ENCODE measurements at places on chromosomes 4 and X. TPM values are rescaled to one million over a fixed set of nuclear protein-coding genes. Genes with fewer than 3 reads are reported as not detected.

DNA sequence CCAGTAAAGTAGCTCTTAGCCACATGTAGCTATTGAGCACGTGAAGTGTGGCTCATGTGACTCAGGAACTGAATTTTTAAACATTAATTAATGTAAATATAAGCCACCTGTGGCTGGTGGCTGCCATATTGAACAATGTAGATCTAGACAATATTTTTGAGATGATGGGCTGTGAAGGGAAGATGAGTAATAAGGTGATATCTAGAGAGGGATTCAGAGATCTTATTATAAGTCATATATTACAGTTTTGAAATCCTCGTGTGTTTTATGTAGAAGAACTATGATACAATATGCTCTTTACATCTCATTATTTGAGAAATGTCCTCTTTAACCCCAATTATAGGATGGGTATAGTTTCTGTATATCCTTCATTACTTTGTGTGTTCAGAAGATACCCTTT, 5.6 kb downstream of the GAR1 start:
- no peaks in the 10 kb centered on the region for H3K27me3 ChIP-seq
- H3K4me1 ChIP-seq: peaks cover 9% of the 10 kb centered on the region
- no peak overlapping the region for H3K4me3 ChIP-seq
- H3K27ac ChIP-seq: no peak overlapping the region

- H3K27ac ChIP-seq: peak overlapping the region; percentile 89
- peak; percentile 77 for DNase-seq
- H3K27me3 ChIP-seq: no peaks in the 10 kb centered on the region
- no peaks in the 10 kb centered on the region for H3K36me3 ChIP-seq
- peak overlapping the region; percentile 31 for H3K4me3 ChIP-seq
Measured at GRCh38 chr4:24794480-24794879, 893 bp upstream of the SOD3 start.

- no peak for DNase-seq
- H3K27ac ChIP-seq: no peak overlapping the region
- no peaks in the 10 kb centered on the region for H3K4me1 ChIP-seq
- H3K36me3 ChIP-seq: no peaks in the 10 kb centered on the region
- H3K27me3 ChIP-seq: no peaks in the 10 kb centered on the region
Measured at GRCh38 chrX:12446342-12447075, 308.2 kb downstream of the FRMPD4 start.

- H3K4me1 ChIP-seq: no peaks in the 10 kb centered on the region
- no peaks in the 10 kb centered on the region for H3K27me3 ChIP-seq
- H3K27ac ChIP-seq: no peak overlapping the region
- H3K36me3 ChIP-seq: no peaks in the 10 kb centered on the region
Measured at GRCh38 chr4:19880206-19880605, 371.5 kb upstream of the SLIT2 start.

DNA sequence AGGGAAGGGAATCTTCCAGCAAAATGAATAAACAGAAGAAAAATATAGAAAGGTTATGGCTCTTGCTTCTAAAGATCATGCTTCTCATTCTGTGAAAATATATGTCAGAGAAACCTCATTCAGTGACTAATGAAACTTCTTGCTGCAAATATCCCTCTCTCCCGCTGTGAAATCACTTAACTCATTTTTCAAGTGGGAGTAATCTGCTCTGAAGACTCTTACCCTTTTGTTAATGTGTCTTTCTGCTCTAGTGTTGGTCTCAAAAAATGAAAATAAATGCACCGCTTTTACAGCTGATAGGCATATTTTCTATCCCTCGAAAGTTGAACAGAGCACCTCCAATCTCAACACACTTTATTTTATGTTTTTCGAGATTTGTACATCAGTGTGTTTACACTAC, 252.3 kb downstream of the NLGN4X start:
- DNase-seq: no peak
- H3K27ac ChIP-seq: no peak overlapping the region
- no peak overlapping the region for H3K4me3 ChIP-seq
- no peaks in the 10 kb centered on the region for H3K27me3 ChIP-seq

- H3K4me1 ChIP-seq: no peaks in the 10 kb centered on the region
- DNase-seq: no peak
- no peak overlapping the region for H3K27ac ChIP-seq
- H3K27me3 ChIP-seq: no peaks in the 10 kb centered on the region
- no peaks in the 10 kb centered on the region for H3K36me3 ChIP-seq
Measured at GRCh38 chr4:94669672-94670664, 87.8 kb upstream of the BMPR1B start.

GRCh38 chr4:113740857-113741379, 20.6 kb downstream of the CAMK2D start:
- H3K27ac ChIP-seq: no peak overlapping the region
- no peaks in the 10 kb centered on the region for H3K36me3 ChIP-seq
- no peak overlapping the region for H3K4me3 ChIP-seq
- H3K4me1 ChIP-seq: peaks cover 12% of the 10 kb centered on the region
- H3K27me3 ChIP-seq: no peaks in the 10 kb centered on the region

DNA sequence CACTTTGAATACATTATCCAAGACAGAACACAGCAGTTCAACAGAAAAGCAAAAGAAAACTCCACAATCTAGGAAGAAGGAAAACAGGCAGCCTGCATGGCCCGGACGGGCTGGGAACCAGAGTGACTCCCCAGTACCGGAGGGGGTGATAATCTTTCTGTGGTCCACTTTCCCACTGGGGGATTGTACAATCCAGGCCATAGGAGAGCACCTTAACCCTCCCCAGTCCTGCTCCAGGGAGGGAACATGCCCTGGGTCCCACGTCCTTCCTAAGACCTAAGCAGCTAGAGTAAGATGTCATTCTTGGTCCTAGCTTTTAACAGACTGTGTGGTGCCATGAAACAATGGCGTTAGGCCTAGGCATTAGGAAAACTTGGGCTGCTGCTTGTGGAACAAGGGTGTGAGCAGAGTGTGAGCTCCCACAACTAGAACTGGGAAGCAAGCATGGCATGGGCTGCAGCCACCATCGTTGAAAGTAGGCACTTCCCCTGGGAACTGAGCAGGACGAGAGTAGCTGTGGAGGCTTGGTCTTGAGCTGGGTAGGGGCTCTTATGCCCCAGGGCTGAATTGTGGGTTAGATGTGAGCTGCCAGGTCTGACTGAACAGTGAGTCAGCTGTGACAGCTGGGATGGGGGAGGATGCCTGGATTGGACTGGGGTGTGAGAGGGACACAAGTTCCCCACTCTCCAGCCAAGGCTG, 42.4 kb downstream of the NAT8L start:
- no peaks in the 10 kb centered on the region for H3K4me1 ChIP-seq
- DNase-seq: no peak
- no peaks in the 10 kb centered on the region for H3K36me3 ChIP-seq
- H3K4me3 ChIP-seq: no peak overlapping the region
- H3K27ac ChIP-seq: no peak overlapping the region

DNA sequence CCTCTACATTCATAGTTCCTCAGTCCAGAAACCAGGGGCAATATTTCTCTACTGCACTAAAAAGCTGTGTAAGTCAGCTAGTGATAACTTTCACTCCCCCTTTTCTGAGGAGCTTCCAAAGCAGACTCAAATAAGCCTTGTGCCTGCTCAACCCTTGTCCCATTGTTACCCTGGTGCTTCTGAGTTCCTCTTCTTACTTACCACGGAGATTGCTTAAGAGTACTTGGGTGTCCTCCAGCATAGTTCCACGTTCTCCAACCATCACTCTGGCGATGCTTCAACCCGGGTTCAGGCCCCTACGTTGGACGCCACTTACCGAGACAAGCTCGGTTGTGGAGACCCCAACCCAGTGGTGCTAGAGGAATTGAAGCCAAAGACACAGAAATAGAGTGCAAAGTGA, 71.6 kb downstream of the ADAM29 start:
- no peak overlapping the region for H3K27ac ChIP-seq
- H3K36me3 ChIP-seq: no peaks in the 10 kb centered on the region
- no peak overlapping the region for H3K4me3 ChIP-seq
- DNase-seq: no peak

- H3K4me1 ChIP-seq: peaks cover 11% of the 10 kb centered on the region
- H3K4me3 ChIP-seq: no peak overlapping the region
- no peak for DNase-seq
- no peak overlapping the region for H3K27ac ChIP-seq
- H3K36me3 ChIP-seq: no peaks in the 10 kb centered on the region
Measured at GRCh38 chr4:116930329-116930728, 155.0 kb downstream of the TRAM1L1 start.

DNA sequence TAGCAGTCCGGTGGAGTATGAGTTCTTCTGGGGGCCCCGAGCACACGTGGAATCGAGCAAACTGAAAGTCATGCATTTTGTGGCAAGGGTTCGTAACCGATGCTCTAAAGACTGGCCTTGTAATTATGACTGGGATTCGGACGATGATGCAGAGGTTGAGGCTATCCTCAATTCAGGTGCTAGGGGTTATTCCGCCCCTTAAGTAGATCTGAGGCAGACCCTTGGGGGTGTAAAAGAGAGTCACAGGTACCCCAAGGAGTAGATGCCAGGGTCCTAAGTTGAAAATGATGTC, 852 bp downstream of the MAGEH1 start:
- H3K36me3 ChIP-seq: no peaks in the 10 kb centered on the region
- H3K4me3 ChIP-seq: peak overlapping the region; percentile 68
- no peak for DNase-seq
- H3K27me3 ChIP-seq: no peaks in the 10 kb centered on the region

DNA sequence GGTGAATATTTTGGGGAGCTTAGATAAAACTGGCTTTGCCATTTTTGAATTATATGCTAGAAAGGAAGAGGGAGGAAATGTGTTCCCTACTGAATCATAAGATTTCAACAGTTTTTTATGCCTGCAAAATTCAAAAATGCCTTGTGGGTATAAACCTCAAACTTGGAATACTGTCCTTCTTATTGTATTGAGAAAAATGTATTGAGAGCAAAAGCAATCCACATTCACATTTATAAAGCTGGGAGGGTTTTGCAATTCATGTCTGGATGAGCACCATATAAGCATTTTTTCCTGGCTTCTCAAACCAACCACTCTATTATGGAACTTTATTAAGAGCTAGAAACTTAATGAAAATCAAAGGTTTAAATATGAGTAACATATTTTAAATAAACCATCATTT, 289.8 kb downstream of the PCDH7 start:
- H3K4me1 ChIP-seq: peaks cover 8% of the 10 kb centered on the region
- no peak overlapping the region for H3K4me3 ChIP-seq
- no peaks in the 10 kb centered on the region for H3K27me3 ChIP-seq
- no peak overlapping the region for H3K27ac ChIP-seq

- no peak overlapping the region for H3K27ac ChIP-seq
- no peaks in the 10 kb centered on the region for H3K36me3 ChIP-seq
- no peak overlapping the region for H3K4me3 ChIP-seq
- H3K4me1 ChIP-seq: no peaks in the 10 kb centered on the region
- DNase-seq: no peak
Measured at GRCh38 chrX:44996277-44996676, 123.3 kb downstream of the KDM6A start.

GRCh38 chr4:128176643-128177042, 111.0 kb downstream of the PGRMC2 start:
- H3K36me3 ChIP-seq: no peaks in the 10 kb centered on the region
- no peaks in the 10 kb centered on the region for H3K4me1 ChIP-seq
- DNase-seq: no peak
- no peak overlapping the region for H3K27ac ChIP-seq
- no peaks in the 10 kb centered on the region for H3K27me3 ChIP-seq

DNA sequence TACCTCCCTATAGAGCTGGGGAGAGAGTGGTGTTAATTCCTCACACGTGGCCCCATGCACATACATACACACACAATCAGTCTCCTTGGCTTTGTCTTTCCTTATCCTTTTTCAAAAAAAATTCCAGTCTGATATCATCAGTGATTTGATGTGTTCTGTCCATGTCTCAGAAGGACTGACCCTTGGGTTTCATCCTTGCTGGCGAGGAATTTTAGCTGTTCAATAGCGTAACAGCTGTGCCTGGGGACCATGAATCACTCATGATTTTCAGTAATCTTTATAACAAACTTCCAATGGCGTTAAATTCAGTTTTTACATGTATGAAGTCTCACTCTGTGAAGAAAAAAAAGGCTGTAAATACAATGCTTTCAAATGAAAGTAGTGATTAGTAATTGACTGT, 204.6 kb downstream of the RBMX2 start:
- no peak for DNase-seq
- H3K36me3 ChIP-seq: no peaks in the 10 kb centered on the region
- H3K4me1 ChIP-seq: no peaks in the 10 kb centered on the region
- H3K27ac ChIP-seq: no peak overlapping the region

- H3K4me3 ChIP-seq: peak within 1 kb of the TSS; percentile 37
- H3K4me1 ChIP-seq: no peaks in the 10 kb centered on the region
- H3K36me3 ChIP-seq: no peaks in the 10 kb centered on the region
- H3K27ac ChIP-seq: no peak within 1 kb of the TSS
- H3K27me3 ChIP-seq: no peaks in the 10 kb centered on the region
Measured at GRCh38 chrX:68647156-68647957, at the start of gene STARD8. Gene STARD8 (plus strand): TSS chrX:68647666. CDS start chrX:68647883, 217 bp downstream.

- H3K27me3 ChIP-seq: no peaks in the 10 kb centered on the region
- DNase-seq: no peak
- peak overlapping the region; percentile 13 for H3K4me3 ChIP-seq
- no peaks in the 10 kb centered on the region for H3K4me1 ChIP-seq
- H3K36me3 ChIP-seq: no peaks in the 10 kb centered on the region
Measured at GRCh38 chr4:76011700-76012387, 4.5 kb upstream of the CXCL9 start.

- no peaks in the 10 kb centered on the region for H3K36me3 ChIP-seq
- no peak overlapping the region for H3K4me3 ChIP-seq
- H3K27me3 ChIP-seq: no peaks in the 10 kb centered on the region
- H3K4me1 ChIP-seq: no peaks in the 10 kb centered on the region
Measured at GRCh38 chr4:184293552-184293951, 75.9 kb upstream of the ENPP6 start.

DNA sequence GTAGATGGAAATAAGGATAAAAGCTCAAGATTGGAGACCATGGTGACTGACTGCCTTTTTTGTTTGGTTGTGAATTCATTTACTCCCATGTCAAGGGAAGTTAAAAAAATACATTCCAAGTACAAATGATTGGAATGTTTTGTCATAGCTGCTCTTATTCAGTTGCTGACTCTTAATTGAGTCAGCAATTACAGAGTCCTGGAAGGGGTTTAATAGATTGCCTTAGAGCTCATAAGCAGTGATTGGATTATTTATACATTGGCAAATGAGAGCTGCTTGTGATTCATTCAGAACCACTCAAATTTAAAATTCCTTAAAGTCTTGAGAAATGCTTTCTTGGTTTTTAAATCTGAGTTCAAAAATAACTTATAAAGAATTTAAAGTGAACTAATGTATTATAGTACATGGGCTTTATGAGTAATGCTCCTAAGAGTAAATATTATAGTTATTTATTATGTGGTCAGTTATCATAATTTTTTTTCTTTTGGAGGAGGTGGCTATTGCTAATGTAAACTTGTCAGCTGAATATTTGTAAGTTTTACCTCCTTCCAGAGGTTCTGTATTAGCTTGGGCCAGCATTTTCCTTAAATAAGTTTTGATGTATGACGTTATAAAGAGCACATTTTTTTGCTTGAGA, 13.6 kb downstream of the JADE1 start:
- no peak for DNase-seq
- H3K4me1 ChIP-seq: no peaks in the 10 kb centered on the region
- H3K27ac ChIP-seq: peak overlapping the region; percentile 29
- H3K27me3 ChIP-seq: no peaks in the 10 kb centered on the region

Gene AIMP1
- total RNA-seq: 29.6 TPM

Gene GTPBP6
- total RNA-seq: 22.4 TPM

Gene RAPGEF2
- 34.2 TPM for total RNA-seq

Gene PDCL2
- not detected for total RNA-seq

Gene HSD17B13
- total RNA-seq: 0.27 TPM

Gene SSX3
- total RNA-seq: not detected

Gene TMEM255A
- total RNA-seq: 5.9 TPM

Gene MTCP1
- total RNA-seq: 3.9 TPM

Gene TXLNG
- total RNA-seq: 11.5 TPM

Gene ARHGAP6
- total RNA-seq: 47.1 TPM

Gene SMIM10L2A
- total RNA-seq: 1.1 TPM

Gene VSIG1
- 0.36 TPM for total RNA-seq
